Natural killer cell (primary cell): ENCODE measurements at places on chromosomes 7 and 10.

DNA sequence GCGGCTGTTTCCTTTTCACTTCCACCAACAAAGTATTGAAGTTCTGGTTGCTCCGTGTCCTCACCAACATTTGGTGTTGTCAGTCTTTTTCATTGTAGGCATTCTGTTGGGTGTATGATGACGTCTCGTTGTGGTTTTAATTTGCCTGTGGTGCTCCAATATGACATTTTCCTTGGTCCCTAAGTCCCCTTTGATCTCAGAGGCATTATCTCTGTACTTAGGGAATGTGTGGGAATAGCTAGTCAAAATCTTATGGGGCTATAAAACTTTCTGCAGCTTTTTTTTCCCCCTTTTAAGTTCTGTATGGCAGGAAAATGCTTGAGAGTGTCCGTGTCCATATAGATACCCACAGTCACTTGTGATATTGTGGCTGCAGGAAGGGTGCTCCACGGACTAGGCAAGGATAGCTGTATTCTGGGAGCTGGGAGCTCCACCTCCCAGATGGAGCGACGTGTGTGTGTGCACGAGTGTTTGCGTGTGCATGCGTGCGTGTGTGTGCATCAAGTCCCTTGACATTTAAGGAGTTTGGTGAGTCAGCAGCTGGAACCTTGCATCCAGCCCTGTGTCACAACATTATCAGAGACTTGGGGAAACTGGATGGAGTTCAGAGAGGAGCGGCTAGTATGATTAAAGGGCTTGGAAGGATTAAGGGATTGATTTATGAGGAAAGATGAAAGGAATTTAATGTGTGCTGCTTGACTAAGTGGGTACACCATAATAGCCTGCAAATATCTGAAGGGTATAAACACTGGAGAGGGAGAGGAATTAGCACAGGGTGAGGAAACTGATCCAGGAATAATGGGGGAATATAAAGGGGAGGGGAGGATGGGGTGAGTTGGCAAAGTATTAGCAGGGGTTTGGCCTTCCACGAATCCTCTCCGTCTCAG, 66.8 kb downstream of the LRMDA start:
- no peak for DNase-seq

- DNase-seq = no peak
These were observed 131.5 kb downstream of the KIAA1217 start for GRCh38 chr10:24340446-24340845.

DNA sequence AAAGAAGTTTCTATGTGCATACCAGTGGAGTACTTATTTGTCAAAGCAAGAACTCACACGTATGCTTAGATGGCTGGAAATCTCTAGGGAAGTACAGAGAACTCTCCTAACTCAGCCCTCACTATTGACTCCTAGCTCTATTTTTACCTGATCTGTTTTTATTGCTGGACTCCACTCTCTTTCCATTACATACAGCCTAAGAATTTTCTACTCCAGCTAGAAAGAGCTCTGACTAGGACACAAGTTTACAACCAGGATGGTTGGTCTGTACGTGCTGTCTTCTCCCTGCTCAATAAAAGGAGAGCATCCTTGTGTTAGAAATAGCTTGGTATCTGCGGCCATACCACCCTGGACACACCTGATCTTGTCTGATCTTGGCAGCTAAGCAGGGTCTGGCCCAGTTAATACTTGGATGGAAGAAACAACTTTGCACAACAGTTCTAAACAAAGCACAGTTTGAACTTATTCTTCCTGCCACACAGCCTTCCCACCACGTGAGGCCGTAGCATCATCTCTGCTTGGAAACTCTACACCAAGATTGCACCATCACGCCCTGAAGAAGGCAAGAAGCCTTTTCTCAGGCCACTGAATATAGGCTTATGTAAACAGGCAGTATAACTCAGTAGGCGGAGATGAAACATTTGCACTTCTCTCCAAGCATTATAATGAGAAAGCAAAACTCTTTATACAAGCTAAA, 50.7 kb downstream of the KCNMA1 start:
- no peak for DNase-seq

GRCh38 chr10:124827474-124827873, 25.9 kb downstream of the ABRAXAS2 start:
- no peak for DNase-seq

GRCh38 chr7:2728316-2729030, 40.5 kb downstream of the AMZ1 start:
- DNase-seq = no peak

DNA sequence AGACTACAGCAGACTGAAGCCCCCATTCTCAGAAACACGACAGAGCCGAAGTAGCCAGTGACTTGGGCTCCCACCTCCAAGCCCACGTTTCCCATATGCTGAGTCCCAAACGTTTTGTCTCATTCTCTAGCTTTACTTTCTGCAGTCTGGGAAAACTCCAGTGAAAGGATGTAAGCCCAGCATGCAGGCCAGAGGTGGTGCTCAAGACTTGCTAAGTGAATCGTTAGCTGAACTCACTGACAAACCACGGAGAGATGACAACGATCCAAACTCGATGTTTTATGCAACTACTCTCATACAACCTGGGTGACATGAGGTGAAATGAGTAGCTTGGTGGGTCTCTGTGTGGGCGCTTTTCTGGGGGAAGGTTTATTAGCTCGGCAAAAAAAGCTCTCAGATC, 731.8 kb downstream of the SUGCT start:
- DNase-seq = no peak
